Glomerular endothelial cell (primary cell): ENCODE measurements at places on chromosomes 11 and 22. TPM values are rescaled to one million over a fixed set of nuclear protein-coding genes. Genes with fewer than 3 reads are reported as not detected.

The P2RY2 gene
- 1.4 and 2.3 TPM in 2 replicates for total RNA-seq

The RCOR2 gene
- total RNA-seq: 0.29 and 1.1 TPM in 2 replicates

The LRP4 gene
- total RNA-seq: 6.2 and 7.5 TPM in 2 replicates

The LIN7C gene
- total RNA-seq: 20.6 and 23.6 TPM in 2 replicates

The GRM5 gene
- 0.05 and 0.47 TPM in 2 replicates for total RNA-seq

The MOGAT2 gene
- not detected in 2 replicates for total RNA-seq

The KRTAP5-8 gene
- total RNA-seq: not detected in 2 replicates
